ENCODE measurements at places on chromosomes 3 and 15.
A peak's percentile ranks its signal among the peaks of the same experiment; 100 is the strongest.

GRCh38 chr3:167306319-167306718 lies 73.8 kb downstream of the ZBBX start:
- no peak for DNase-seq

DNA sequence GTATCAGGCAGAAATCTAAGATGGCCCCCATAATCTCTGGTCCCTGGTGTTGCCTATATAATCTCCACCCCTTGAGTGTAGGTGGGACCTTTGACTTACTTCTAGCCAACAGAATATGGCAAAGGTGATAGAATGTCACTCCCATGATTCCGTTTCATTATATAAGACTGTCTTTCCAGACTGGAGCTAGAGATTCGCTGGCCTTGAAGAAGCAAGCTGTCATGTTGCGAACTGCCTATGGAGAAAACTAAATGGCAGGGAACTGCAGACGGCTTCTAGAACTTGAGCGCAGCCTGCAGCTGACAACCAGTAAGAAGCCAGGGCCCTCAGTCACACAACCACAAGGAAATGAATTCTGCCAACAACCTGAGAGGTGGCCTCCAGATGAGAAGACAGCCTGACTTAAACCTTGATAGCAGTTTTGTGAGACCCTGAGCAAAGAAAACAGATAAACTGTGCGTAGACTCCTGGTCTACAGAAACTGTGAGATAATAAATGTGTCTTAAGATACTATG lies 2.2 kb upstream of the KPNA1 start:
- DNase-seq: no peak

- no peak for DNase-seq
Measured at GRCh38 chr15:50675535-50676144, 11.0 kb downstream of the TRPM7 start.

DNA sequence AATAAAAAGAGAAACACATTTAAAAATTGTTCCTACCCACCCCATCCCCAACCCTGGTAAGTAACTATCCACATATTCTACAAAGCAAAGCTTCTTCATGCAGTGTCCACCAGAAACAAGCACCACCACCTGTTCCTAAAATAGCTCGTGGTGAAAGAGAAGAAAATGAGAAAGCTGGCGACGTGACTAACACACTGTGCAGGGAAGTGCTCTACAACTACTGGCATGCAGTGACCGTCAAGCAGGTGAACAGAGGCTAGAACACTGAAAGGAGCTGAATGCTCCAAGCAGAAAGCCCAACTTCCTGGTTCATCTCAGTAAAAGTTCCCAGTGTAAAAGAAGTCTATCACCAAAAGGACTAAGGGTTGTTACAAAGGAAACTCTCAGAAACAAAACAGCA lies 80.7 kb downstream of the NR2E3 start:
- no peak for DNase-seq

DNA sequence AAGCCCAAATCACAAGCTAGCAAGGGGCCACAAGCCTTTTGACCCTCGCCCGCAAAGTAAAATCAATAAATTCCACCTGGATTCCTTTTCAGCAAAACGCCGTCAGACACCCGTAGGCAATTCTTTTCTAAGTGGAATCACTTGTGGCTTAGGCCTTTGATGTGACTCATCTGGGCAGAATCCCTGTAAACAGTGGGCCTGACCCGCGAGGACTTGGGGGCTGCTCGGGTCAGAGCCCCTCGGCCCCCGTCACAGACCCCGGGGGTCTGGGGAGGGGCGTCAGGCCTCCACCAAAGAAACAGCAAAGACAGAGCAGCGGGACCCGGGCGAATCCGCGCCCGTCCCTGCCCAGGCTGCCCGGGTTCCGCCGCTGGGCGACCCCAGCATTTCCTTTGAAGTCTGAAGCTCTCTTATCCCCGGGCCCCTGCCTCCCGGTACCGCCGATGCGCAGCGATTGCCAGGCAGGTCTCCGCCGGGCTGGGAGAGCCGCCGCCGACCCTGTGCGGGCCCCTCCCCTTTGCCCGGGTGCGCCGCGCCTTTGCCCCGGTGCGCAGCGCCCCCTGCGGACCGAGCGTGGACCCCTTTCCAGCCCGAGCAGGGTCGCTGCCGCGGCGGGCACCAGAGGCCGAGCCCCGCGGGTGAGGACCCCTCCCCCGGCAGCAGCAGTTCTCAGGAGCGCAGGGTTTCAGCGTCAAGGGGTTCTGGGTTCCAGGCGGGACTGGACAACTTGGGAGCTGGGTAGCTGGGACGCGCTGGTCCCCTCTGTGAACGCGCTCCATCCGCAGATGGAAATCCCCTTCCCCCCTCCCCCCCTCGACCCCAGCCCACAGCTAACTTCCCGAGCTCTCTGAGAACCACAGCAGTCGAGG lies 178.3 kb downstream of the UACA start:
- DNase-seq: no peak

GRCh38 chr3:16426665-16427064 lies 86.8 kb downstream of the RFTN1 start:
- no peak for DNase-seq

GRCh38 chr3:158569794-158570193 lies 1.2 kb upstream of the MLF1 start:
- DNase-seq: no peak

- DNase-seq: no peak
Measured at GRCh38 chr3:55333046-55333445, 154.1 kb downstream of the WNT5A start.

DNA sequence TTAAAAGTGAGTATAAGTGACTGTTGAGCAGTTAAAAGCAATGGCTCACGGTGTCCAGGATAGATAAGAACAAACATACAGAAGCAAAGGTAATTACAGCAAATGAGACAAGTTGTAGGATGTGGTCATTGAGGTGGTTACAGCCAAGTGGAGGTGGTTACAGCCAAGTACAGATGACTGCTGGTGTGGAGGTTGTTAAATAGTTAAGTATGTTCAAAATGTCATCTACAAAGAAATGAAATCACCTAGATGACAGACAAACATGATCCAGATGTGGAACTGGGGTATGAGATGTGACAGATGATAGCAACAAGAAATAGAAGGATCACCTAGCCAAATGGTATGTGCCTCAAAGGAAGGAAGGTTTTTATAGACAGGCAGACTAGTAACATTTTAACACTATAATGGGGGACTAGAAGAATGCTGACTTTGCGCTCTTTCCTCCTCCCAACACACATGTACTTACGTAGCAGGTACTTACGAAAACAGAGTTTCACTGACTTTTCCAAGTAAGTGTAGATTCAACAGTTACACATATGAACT lies 6.8 kb upstream of the ANKRD28 start:
- DNase-seq: no peak

- no peak for DNase-seq
Measured at GRCh38 chr3:69354948-69355347, 30.9 kb downstream of the FRMD4B start.

DNA sequence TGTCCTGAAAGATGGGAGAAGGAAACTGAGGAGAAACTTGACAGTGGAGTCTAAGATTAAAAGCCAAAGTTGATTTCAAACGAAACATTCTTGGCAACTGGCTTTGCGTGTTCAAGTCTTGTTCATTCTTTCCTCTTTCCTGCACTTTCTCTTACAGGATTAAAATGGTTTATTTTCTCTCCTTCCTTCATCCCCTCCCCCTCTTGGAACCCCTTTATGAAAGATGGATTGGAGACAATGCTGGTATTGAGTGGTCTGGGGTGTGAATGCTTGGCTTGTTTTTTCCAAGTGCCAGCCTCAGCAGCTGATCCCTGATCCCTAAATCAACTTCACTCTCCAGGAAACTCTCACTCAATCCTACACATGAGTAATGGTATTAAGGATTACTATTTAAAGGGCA lies 703 bp upstream of the LSAMP start:
- DNase-seq: no peak

DNA sequence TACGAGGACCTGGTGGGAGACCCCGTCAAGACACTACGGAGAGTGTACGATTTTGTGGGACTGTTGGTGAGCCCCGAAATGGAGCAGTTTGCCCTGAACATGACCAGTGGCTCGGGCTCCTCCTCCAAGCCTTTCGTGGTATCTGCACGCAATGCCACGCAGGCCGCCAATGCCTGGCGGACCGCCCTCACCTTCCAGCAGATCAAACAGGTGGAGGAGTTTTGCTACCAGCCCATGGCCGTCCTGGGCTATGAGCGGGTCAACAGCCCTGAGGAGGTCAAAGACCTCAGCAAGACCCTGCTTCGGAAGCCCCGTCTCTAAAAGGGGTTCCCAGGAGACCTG lies 2.5 kb downstream of the CHST2 start:
- DNase-seq: no peak

DNA sequence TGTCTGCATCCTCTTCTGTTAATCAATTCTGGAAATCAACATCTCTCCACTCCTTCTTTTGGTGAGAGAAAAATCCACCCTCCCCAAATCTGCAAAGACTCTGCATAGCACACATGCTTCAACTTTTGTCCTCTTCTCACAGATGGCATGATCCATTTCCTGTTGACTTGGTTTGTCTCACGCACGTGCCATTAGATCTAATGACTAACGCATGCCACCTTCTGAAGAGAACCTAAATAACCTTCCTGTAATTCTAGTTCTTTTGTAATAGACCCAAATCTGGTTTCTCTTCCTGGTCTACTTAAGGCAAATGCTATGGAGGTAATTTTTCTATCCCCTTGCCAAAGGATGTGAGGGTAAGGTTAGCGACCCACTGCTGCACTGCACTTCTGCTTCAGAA lies 51.0 kb upstream of the ATOSA start:
- no peak for DNase-seq

GRCh38 chr3:41575724-41576123 lies 376.4 kb downstream of the CTNNB1 start:
- DNase-seq: peak; percentile 47

GRCh38 chr15:39260791-39261190 lies 320.1 kb upstream of the THBS1 start:
- DNase-seq: no peak

GRCh38 chr3:8737823-8738222 lies 4.2 kb downstream of the CAV3 start:
- no peak for DNase-seq

DNA sequence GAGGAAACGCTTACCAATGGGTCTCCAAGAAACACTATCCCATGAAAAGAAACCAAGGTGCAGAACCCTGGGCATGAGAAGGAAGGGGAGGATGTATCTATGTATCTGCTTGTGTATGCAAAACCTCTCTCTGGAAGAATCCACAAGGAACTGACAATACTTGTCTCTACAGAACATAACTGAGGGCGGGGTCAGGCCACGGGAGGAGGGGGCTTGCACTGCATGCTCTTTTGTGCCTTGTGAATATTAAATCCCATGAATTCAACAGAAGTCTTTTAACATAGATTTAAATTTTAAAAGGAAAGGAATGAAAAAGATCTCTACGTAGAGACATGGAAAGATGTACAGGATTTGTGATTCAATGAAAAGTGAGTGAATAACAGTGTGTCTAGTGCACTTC lies 57.8 kb downstream of the RPN1 start:
- DNase-seq: no peak

- DNase-seq: no peak
Measured at GRCh38 chr3:173301647-173302046, 95.9 kb upstream of the NLGN1 start.

DNA sequence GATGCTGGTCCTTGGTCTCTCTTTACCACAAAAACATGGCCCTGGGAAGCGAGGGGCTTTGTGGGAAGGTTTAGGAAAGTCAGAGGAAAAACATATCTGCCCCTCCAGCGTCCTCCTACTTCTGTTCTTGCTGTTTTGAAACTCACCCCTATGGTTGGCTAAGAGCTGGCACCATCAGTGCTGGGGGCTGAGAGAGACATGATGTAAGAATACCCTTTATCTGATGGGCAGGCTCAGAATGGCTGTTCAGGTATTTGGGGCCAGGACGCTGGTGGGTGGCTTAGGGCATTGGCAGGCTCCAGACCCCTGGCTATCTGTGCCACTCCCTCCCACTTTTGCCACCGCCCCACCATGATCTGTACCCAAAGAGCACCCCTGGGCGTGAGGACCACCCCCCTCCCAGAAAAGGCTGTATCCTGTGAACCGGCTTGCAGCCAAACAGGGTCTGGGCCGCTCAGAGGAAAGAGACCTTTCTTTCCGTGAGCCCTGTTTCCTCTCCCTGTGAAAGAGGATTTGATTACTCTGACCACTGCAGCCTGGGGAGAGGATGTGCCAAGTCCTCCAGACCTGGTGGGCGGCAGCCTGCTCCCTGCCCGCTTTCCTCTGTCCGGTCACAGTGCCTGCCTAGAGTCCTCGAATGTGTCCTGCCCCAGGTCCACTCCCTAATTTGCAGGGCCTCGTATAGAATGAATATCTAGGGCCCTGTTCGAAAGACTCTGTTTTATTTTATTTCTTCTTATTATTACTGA lies 61.3 kb upstream of the SLC6A6 start:
- no peak for DNase-seq

- no peak for DNase-seq
Measured at GRCh38 chr3:9078561-9079240, 115.4 kb upstream of the RAD18 start.

GRCh38 chr15:38164061-38164460 lies 88.6 kb upstream of the SPRED1 start:
- DNase-seq: no peak

- DNase-seq: no peak
Measured at GRCh38 chr3:105355408-105356061, 11.2 kb upstream of the ALCAM start.

DNA sequence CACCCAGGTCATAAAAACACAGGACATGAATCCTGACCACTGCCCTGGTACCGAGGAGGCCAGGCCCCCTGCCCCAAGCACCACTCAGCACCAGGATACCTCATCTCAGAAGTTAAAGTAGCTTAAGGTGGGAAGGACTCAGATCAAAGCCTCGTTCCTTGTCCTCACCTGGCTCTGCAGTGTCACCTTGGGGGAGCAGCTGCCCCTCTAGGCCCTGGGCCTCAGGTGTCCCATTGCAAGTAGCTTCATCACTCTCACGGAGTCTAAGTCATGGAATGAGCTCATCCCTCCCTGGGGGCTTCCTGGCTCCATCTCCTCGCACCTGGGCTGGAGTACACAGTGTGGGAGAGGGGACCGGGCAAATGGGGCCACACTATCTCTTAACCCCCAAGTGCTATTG lies 148.0 kb downstream of the TPRA1 start:
- no peak for DNase-seq

GRCh38 chr3:109927726-109928125 lies 590.4 kb upstream of the DPPA4 start:
- DNase-seq: no peak

GRCh38 chr3:187880441-187880840 lies 135.2 kb upstream of the BCL6 start:
- DNase-seq: no peak

DNA sequence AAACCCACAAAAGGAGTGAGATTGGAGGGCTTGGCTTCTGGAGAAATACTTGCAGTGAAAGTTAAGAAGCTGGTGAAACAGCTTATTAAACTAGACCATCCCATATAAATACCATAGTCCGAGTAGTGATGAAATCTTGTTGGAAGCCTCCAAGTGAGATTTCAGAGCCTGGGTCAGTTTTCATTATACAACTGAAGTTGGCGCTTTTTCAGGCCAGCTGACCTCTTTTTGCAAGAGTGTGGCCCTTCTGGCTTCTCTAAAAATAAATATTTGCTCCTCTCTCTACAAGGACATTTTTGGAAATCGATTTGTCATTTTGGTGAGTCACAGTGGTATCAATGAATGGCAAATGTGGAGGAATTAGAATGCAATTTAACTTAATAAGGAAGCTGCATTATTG lies 51.2 kb upstream of the THRB start:
- DNase-seq: no peak

Data from left ventricle myocardium inferior (tissue), 1 donor.